Sciatic nerve (tissue), 2 donors: ENCODE measurements at places on chromosomes 6 and 20. TPM values are rescaled to one million over a fixed set of nuclear protein-coding genes. Genes with fewer than 3 reads are reported as not detected.
A peak's percentile ranks its signal among the peaks of the same experiment; 100 is the strongest.

DNA sequence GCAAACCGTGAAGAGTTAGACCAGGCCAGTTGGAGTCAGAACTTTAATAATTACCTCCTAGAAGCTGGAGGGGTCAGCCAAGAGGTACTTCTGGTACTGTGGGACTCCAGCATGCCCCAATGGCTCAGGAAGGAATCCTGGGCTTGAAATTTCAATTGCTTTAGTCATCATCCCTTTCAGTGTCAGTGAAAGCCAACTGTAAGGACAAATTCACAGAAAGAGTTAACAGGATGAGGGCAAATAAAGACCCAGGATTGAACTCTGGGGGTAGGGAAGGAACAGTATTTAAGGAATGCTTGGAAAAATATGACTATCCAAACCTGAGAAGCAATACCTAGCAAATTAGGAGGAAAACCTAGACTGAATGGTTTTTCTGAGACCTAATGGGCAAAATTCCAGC lies 735.1 kb upstream of the MARCKS start:
- no peak for DNase-seq

DNA sequence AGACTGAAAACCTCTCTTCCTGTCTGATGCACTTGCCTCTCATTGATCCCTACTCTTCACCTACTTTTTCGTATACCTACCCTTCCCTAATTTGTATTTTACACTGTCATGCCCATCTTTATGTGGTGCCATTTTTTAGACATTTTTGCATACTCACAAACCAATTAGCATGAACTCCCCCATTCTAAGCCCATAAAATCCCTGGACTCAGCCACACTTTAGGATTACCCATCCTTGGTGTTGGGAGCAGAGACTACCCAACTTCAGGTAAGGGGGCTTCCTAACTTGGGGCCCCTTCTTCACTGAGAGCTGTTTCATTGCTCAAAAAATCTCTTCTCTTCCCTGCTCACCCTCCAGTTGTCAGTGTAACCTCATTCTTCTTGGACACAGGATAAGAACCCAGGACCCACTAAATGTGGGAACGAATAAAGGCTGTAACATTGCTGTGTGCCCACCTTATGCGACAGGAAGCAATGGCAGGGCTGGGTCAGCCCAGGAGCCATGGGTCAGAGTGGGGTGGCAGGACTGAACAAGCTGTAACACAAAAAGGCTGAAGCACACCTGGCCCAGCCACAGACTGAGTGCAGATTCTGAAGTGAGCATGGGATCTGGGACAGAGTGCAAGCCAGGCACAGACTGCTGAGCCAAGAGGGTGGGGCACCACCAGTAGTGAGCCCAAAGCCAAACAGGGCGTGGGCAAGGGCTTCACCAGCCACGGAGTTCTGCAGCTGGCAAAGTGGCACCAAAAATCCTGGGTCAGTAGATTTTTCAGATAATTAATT lies 789.1 kb upstream of the HS3ST5 start:
- no peak for DNase-seq

GRCh38 chr20:37408302-37409193 lies 62.6 kb downstream of the SRC start:
- no peak for DNase-seq

- no peak for DNase-seq
Observed at GRCh38 chr6:37940074-37940847, 120.7 kb downstream of the ZFAND3 start.

DNA sequence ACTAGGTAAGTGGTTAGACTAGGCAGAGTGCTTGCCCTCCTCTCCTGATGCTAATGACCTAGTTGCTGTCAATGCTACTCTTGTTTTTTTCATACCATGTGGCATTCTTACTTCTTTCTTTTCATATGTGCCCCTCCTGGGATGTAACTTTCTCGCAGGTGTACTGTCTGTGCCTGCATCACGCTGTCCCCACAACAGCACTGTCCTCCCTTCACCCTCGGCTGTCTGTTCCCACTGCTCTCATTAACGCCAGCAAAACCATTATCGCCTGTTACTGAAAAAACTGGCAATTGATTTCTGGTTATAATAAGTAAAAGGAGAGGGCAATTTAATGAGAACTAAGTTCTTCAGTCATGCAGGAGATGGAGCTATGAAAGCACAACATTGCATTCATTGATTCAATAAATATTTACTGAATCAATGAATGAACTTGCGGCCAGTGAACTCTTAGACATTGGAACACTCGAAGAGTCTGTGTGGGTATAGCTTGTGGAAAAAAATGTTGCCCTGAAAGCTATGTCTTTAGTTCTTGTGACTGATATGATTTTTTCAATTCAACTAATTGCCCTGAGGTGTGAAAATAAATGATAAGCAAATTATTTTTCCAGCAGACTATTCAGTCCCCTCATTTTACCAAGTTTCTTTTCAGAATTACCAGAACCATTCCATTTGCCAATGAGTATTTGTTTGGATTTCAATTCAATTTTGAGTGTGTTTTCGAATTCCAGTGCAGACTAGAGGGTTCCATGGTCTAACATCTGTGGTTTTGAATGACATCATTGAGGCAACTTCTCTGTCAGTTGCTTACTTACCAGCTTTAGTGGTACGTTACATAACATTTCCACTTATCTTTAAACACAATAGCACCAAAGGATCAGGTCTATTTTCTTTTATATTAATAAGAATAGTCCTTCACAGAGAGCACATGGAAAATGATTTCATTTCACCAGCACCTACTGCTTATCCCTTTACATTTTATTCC lies 2.1 kb downstream of the SLC17A4 start:
- DNase-seq = no peak

DNA sequence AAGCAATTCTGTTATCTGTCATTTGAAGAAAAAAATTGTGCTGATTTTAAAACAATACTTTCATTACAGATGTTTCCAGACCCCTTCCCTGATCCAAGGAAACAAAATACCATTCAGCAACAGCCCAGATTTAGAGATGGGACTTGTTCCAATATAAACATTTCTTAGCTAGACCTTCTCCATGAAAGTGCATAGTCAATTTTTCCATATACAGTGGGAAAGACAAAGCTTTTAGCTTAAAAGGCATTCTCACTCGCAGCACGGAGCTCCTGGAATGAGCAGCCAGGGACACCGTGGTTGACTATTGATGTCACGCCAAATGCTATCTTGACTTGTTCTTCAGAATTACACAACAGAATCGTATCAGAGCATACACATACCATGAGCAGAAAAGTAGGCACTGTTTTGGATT lies 21.5 kb downstream of the LAMA4 start:
- peak; percentile 64 for DNase-seq

DNA sequence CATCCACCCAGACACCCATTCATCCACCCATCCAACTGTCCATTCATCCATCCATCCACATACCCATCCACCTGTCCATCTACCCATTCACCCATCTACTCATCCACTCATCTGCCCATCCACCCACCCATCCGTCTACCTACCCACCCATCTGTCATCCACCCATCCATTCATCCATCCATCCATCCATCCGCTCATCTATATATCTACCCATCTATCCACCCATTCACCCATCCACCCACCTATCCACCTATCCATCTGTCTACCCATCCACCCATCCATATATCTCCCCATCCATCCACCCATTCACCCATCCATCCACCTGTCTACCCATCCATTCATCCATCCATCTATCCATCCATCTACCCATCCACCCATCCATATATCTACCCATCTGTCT lies 30.7 kb downstream of the ARMC2 start:
- DNase-seq = no peak

DNA sequence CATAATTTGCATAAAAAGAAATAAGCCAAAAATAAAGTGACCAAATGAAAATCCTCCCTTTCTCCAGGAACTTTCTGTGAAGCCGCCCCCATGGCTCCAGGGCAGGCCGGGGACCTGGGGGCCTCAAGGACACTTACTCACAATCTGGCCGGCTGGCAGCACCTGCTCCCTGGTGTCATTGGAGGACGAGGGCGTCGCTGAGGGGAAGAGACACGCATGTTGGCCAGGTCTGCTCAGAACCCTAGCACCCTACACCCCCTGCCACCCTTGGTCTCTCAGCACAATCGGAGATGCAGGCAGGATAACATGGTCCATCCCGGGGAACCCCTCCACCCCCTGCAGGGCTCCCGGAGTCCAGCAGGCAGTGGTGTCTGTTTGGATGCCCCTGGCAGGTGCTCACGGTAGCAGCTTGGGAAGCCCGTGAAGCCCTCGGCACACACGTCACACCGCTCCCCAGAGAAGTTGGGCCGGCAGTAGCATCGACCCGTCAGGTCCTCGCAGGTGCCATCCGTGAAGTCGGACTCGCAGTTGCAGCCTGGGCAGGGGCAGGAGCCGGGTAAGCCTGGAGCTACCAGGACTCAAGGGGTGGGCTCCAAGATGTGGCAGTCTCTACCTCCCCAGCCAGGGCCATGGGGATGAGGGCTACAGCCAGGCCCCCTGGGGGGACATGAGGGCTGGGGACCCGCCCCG lies 21.3 kb downstream of the LAMA5 start:
- no peak for DNase-seq

RAET1E gene
- 0.80 TPM for total RNA-seq

F13A1 gene
- 231 TPM for total RNA-seq

MYBL2 gene
- total RNA-seq = 0.40 TPM

APCDD1L gene
- 0.53 TPM for total RNA-seq

C2 gene
- total RNA-seq = 25.0 TPM

LY6G6F gene
- total RNA-seq = not detected
